ENCODE measurements at places on chromosomes 5 and 9. TPM values are rescaled to one million over a fixed set of nuclear protein-coding genes. Genes with fewer than 3 reads are reported as not detected.
A peak's percentile ranks its signal among the peaks of the same experiment; 100 is the strongest.

GRCh38 chr9:131187957-131188356 is 62.6 kb downstream of the NUP214 start:
- no peak for DNase-seq

- DNase-seq, result no peak
Observed at GRCh38 chr9:110257097-110257841, 962 bp upstream of the TXN start.

DNA sequence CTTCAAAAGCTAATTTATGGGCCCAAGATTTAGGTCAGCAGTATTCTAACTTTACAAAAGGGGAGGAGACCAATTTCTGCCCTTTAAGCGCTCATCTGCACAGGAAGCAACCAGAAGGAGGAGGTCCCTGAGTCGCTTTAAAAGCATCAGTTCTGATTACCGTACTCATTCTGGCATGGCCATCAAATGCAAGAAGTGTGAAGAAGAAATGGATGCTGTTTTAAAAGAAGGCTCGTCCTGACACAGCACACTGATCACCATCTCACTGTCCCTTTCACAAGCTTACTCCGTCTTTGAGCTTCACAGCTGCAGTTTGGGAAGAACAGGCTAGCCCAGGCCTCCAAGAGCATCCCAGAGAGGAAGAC is 17.5 kb downstream of the ZNF608 start:
- no peak for DNase-seq

- DNase-seq, result no peak
Observed at GRCh38 chr5:131795228-131795627, 1.6 kb downstream of the FNIP1 start.

GRCh38 chr9:131762356-131762932 is 22.6 kb upstream of the RAPGEF1 start:
- peak; percentile 88 for DNase-seq

DNA sequence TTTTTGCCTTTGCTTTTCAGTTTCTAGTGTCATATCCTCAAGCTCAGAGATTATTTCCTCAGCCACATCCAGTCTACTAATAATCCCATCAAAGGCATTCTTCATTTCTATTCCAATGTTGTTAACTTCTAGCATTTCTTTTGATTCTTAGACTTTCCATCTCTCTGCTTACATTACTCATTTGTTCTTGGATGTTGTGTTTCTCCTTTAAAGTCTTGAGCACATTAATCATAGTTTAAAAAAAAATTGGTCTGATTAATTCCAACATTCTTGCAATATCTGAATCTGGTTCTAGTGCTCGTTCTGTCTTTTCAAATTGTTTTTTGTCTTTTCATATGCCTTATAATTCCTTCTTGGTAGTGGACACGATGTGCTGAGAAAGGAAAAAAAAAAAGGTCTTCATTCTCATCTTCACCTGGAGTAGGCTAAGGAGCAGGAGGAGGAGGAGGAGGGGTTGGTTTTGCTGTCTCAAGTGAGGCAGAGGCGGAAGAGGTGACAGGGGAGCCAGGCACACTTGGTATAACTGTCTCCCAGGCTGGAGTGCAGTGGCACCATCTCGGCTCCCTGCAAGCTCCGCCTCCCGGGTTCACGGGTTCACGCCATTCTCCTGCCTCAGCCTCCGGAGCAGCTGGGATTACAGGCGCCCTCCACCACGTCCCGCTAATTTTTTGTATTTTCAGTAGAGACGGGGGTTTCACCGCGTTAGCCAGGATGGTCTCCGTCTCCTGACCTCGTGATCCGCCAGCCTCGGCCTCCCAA is 16.3 kb downstream of the PRXL2C start:
- no peak for DNase-seq

GRCh38 chr5:115354246-115354645 is 57.8 kb upstream of the CCDC112 start:
- no peak for DNase-seq

DNA sequence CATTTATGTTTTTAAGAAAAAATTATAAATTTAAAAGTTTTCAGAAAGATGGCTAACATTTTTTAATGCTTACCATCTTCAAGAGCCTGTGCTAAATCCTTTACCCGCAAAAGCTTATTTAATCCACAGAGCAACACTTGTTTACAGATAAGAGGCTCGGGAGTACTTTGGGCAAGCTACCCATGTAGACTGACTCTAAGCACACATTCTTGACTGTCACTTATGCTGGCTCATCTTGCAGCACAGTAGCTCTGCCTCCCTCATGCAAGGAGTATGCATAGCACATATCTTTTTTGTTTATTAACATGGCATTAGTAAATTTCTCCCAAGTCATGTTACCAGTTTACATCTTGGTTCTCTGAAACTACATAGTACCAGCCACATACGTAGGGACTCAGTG is 14.7 kb downstream of the SH3RF2 start:
- DNase-seq, result no peak

- DNase-seq, result no peak
Observed at GRCh38 chr9:3526997-3527940, 1.5 kb upstream of the RFX3 start.

DNA sequence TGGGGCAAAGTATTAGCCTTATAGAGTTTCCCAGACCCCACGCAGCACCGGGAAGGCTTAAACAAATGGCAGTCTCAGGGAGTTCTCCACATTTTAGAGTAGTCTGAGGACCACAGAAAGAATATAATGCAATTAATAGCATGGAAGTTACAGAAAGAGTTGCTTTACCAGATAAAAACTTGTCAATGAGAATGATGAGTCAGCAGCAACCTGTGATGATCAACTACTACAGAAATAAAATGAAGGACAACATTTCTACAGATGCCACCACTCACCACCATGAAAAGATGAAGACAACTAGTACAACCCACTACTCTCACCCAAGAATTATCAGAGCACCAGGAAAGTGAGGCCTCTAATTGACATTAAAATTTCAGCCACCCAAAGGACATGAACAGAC is 120.7 kb downstream of the NR2F1-AS1 start:
- no peak for DNase-seq

GRCh38 chr5:107451028-107451427 is 219.7 kb downstream of the EFNA5 start:
- DNase-seq, result no peak

DNA sequence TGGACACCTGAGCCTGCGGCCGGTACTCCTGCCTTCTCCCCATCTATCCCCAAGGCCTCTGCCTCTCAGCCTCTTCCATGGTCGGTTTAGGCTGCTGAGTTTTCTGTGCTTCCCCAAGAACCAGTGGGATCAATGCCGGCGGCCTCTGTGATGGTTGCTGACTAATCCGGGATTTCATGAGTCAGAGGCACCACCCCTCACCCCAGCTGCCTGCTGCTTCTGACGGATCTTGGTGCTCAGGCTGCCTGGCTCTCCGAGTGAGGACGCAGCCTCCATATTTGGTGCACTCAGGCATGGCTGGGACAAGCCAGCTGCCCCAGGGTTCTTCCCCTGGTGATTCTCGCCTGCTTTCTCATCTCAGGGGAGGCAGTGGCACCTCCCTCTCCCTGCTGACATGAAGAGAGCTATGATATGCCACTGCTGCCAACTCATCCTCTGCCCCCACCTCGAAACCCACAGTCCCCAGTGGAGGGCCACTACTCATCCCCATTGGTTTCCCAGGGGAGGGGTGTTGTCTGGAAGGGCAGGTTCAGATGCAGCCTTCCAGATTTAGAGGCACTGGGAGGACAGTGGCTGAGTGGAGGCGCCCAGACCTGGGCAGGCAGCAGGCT is 3.3 kb upstream of the MAN1B1 start:
- DNase-seq, result no peak

DNA sequence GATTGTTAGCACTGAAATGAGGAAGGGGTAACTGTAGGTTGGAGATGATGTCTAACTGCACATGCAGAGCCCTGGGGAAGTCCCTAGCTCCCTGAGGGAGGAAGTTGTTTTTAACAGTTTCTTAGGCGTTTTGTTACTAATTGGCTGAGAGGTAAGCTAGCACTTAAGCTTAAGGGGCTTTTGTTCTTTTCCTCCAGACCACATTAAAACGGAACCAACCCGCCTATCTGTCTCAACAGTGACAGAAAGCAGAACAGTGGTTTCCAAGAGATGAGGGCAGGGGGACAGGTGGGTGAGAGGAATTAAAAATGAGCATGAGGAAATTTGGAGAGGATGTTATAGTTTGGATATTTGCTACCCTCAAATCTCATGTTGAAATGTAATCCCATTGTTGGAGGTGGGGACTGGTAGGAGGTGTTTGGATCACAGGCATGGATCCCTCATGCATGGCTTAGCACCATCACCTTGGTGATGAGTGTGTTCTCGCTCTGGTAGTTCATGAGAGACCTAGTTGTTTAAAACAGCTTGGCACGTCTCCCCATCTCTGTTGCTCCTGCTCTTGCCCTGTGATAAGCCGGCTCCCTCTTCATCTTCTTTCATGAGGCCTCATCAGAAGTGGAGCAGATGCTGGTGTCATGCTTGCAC is 38.9 kb downstream of the LYRM7 start:
- DNase-seq, result no peak

Gene GABRA6
- total RNA-seq, result not detected

Gene ANKRD18A
- 7.6 TPM for total RNA-seq

Gene ANKRD34B
- total RNA-seq, result 0.05 TPM

Gene MLANA
- total RNA-seq, result not detected

Gene DDX41
- total RNA-seq, result 125 TPM

Gene ZFYVE16
- total RNA-seq, result 65.2 TPM

Gene DMRT3
- not detected for total RNA-seq

Data from neural crest cell (in vitro differentiated cells).